ENCODE measurements at places on chromosomes 5 and 9.
A peak's percentile ranks its signal among the peaks of the same experiment; 100 is the strongest.

DNA sequence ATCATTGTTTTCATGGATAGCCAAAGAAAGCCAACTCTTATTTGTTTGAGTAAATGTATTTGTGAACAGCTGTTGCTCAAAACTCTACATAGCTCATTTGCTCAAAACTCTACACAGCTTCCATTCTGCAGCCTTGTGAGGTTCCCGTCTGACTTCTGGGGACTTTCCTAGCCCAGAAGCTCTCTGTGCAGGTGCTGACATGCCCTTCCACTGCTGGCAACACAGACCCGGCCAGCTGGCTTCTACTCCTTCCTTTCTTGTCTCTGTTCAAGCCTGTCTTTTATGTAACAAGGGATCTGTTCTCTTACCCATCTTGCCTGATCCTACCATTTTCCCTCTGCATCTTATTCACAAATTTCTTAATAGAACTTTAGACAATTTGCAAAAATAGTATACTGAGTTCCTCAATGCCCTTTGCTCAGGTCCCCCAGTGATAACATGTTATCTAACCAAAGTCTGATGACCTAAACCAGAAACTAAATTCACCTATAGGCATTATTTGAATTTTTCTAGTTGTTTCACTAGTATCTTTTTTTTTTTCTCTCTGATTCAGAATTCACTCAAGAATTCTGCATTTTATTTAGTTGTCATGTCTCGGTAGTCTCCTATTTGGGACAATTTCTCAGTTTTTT is 556.5 kb upstream of the SEMA6A start:
- DNase-seq = no peak

GRCh38 chr9:122005597-122005996 is 87.5 kb downstream of the TTLL11 start:
- DNase-seq = no peak

DNA sequence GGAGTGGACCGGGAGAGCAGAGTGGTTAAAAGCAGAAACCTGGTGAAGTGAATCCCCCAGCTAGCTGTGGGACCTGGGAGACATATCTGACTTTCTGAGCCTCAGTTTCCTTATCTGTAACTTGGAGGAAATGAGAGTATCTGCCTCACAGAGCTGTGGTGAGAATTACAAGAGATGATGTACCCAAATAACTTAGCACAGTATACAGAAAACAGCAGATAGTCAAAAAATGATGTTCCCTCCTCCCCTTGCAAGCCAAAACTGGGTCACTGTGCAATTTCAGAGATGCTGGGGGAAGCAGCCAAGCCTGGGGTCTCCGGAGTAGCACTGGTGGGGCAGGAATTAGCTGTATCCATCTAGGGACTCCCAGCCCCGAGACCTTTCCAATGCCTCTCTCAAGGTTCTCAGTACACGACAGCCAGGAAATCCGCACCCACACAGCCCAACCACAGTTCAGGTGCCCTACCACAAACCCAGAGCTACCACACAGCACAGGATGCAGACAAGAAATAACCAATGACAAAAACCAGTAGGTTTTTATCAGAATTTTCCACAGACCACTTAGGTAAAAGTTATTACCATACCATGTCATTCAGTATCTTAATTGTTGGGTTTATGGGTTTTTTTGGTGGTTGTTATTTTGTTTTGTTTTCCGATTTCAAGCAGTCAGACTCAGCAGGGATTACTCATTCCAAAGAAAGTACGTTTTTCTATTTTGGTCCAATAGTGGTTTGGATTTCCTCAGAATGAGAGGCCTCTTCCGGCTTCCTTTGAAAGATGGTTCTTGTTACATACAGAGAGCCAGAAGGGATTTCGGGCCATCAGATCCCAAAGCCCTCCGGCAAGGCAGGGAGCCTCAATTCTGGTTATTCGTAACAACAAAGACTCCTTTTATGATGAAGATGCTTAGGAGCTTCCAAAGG is 4.9 kb upstream of the HRH2 start:
- peak; percentile 78 for DNase-seq

- DNase-seq = no peak
Observed at GRCh38 chr5:168137265-168137664, 154.2 kb upstream of the WWC1 start.

GRCh38 chr5:150661821-150662596 is 958 bp downstream of the MYOZ3 start:
- no peak for DNase-seq

DNA sequence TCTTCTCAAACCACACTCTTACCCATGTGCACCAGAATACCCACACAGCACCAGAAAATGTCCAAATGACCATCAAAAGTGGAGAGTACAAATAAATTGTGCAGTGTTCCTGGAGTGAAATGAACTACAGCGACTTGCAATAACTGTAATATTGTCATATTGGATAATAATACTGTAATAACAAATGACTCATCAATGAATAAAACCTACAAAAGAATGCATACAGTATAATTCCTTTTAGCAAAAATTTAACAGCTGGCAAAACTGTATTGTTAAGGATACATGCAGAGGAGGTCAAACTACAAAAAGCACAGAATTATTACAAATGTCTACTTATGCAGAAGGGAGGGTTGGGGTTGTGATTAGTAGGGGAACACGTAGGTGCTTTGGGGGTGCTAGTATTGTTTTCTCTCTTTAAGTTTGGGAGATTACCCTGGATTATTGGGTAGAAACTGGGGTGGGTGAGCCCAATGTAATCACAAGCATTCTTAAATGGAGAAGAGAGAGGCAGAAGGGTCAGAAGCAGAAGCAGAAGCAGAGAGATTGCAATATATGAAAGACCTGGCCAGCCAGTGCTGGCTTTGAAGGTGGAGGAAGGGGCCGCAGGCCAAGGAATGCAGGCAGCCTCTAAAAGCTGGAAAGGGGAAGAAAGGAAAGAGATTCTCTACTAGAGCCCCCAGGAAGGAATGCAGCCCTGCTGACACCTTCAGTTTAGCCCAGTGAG is 21.8 kb downstream of the IRF1 start:
- no peak for DNase-seq

GRCh38 chr9:112361601-112362000 is 18.3 kb upstream of the HSDL2 start:
- DNase-seq = peak; percentile 67

GRCh38 chr5:145445027-145445426 is 390.1 kb downstream of the PRELID2 start:
- no peak for DNase-seq

- no peak for DNase-seq
Observed at GRCh38 chr5:39100851-39101396, 26.7 kb upstream of the RICTOR start.

DNA sequence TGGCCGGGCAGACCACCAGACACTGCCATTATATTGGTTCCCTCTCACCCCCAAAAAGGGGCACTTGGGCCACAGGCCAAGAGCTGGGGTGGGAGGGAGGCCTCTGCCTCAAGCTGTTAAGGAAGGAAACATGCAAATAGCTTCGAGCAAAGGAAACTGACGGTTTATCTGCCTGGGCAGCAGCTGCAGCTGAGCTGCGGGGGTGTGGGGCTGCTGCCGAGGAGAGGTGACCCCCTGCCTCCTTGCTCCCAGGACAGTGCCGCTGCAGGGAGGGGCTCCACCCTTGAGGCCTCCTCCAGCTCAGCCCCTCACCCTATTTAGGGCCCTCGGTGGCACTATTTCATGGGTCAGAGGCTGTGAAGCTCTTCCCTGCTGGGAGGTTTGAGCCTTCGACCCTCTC is 789 bp downstream of the DOK3 start:
- no peak for DNase-seq

GRCh38 chr5:142221091-142221860 is 103.5 kb downstream of the SPRY4 start:
- DNase-seq = no peak

DNA sequence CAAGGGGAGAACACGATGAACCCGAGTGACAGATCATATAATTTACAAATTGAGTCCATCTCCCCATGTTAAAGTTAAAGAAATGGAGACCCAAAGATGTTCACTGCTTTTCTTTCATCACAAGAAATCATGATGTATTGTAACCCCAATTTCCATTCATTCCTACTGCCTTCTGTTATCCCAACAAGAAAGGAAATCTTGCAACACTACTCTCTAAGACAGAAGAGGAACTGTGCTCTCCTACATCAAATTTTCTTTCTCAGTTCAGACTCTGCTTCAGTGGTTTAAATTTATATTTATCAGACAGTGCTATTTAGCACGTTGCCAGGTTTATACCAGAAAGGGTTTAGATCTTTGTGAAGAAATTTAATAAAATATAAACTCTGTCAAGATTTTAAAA is 83.8 kb upstream of the RASA1 start:
- DNase-seq = no peak

- no peak for DNase-seq
Observed at GRCh38 chr9:35609820-35610163, 4.7 kb downstream of the TESK1 start.

DNA sequence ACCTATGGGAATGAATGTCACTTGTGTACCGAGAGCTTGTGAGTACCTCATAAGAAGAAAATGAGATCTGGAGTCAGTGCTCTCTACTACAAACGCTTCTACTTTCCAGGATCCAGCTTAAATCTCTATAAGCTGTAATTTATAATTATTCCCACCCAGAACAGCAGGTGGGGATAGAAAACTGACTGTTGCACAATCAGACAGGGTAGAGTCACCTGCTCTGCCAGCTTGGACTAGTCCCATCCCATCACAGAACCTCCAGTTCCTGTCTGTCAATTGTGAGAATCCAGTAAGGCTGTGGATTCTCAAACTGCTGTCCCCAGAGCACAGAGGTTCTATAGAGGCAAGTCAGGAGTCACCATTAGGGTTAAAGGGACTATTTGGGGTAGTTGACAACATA is 2.0 kb downstream of the SPINK7 start:
- no peak for DNase-seq

DNA sequence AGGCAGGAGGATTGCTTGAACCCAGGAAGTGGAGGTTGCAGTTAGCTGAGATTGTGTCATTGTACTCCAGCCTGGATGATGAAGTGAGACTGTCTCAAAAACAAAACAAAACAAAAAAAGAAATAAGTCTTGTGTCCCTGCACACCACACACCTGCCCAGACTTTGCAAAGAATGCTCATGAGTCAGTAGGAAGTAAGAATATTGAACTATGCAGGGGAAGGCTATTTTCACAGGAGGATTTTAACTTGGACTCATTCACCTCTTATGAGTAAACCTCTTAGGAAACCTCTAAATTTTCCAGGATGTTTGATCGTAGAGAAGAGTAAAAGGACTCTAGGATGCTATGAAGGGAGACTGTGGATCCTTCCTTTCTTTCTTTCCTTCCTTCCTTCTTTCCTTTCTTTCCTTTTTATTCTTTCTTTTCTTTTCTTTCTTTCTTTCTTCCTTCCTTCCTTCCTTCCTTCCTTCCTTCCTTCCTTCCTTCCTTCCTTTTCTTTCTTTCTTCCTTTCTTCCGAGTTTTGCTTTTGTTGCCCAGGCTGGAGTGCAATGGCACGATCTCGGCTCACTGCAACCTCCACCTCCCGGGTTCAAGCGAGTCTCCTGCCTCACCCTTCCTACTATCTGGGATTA is 96.7 kb upstream of the CLINT1 start:
- DNase-seq = no peak

- no peak for DNase-seq
Observed at GRCh38 chr9:114484215-114484853, 20.9 kb downstream of the WHRN start.

DNA sequence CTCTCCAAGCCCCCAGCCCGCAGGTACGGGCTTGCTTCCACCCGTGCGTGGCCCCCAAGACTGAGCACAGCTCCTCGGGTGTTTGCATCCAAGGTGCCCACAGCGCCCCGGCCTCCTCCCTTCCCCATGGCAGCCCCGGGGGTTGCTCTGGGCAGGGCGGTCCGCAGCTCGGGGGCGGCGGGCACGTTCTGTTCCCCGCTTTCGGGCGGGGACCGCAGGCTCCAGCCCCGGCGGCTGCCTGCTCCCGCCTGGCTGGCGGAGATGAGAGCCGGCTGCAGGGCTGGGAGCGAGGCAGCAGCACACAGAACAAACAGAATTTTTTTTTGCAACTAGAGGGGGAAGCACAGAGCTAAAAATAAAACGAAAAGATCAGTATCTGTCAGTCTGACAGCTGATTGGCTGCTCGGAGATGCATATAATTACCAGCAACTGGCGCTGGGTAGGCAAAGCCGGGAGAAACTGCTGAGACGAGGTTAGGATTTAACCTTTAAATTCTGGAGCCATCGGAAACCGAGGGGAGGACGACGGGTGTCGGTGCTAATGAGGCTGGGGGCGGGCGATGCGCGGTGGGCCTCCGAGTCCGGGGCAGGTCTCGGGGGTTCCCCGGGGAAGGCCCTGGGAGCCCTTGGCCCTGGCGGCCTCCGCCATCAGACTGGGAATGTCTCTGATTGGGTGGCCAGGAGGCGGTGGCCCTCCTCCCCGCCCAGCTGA is 142.7 kb upstream of the IER5L start:
- peak; percentile 73 for DNase-seq

GRCh38 chr5:107486489-107486888 is 184.2 kb downstream of the EFNA5 start:
- peak; percentile 72 for DNase-seq

- DNase-seq = no peak
Observed at GRCh38 chr9:7094576-7094975, 336.8 kb downstream of the KDM4C start.

DNA sequence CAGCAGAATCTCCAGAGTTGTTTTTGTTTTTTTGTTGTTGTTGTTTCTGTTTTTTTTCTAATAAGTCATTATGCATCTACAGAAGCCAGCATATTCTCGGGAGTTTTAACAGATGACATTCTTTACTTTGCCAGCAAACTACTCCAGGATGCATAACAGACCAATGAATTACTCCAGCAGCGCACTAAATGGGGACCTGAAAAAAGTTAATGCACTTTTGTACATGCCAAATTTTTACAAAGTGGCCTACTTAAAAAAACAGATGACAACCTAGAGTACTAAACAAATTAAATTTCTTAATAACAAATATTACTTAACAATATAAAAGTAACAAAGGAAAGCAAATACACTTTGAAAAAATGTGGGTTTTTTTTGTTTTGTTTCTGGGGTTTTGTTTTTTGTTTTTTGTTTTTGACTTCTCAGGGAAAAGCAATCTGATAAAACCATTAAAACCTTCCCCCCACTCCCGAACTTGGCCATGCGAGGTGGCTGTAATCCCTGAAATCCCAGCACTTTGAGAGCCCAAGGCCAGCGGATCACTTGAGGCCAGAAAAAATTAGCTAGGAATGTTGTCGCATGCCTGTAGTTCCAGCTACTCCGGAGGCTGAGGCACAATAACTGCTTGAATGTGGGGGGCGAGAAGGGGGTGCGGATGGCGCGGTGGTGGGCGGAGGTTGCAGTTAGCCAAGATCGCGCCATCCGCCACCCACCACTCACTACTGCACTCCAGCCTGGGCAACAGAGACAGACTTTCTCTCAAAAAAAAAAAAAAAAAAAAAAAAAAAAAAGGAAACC is 352.4 kb downstream of the CETN3 start:
- DNase-seq = no peak

DNA sequence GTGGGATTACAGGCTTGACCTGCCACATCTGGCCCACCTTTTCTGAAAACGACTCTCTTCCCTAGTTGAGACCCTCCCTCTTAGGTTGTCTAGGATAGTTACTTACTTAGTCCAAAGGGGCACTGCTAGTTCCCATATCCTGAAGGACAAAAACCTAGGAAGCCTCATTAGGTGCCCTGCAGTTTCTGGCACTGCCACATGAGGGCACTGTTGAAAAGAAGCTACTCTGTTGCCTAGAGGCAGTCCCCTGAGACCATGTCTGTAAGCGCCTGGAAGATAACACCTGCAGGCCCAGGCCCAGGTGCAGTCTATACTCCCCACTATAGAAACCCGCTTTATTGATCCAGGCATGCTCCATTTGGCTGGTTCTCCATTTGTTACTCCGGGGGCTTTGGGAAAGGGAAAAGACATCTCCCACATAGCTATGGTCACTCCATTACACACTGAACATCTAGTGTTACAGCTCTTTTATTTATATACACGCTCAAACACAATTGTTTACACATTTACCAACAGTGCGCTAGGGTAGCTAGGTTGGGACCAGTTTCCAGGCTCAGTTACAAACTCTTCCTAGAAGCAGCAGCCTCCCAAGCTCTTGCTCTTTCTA is 73.4 kb upstream of the PPARGC1B start:
- no peak for DNase-seq
